ENCODE measurements at places on chromosomes 5 and 9. TPM values are rescaled to one million over a fixed set of nuclear protein-coding genes. Genes with fewer than 3 reads are reported as not detected.

Gene ANKRD18B
- 1.6 TPM for total RNA-seq

DNA sequence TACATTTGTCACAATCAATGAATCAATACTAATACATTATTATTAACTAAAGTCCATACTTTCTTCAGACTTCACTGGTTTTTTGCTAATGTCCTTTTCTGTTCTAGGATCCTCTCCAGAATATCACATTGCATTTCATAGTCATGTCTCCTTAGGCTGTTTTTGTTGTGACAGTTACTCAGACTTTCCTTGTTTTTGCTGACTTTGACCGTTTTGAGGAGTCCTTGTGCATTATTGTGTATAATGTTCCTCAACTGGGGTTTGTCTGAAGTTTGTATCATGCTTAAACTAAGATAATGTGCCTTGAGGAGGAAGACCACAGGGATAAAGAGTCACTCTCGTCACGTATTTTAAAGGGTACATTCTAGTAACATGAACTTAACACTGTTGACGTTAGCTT lies 376.9 kb downstream of the NTRK2 start:
- DNase-seq: no peak

DNA sequence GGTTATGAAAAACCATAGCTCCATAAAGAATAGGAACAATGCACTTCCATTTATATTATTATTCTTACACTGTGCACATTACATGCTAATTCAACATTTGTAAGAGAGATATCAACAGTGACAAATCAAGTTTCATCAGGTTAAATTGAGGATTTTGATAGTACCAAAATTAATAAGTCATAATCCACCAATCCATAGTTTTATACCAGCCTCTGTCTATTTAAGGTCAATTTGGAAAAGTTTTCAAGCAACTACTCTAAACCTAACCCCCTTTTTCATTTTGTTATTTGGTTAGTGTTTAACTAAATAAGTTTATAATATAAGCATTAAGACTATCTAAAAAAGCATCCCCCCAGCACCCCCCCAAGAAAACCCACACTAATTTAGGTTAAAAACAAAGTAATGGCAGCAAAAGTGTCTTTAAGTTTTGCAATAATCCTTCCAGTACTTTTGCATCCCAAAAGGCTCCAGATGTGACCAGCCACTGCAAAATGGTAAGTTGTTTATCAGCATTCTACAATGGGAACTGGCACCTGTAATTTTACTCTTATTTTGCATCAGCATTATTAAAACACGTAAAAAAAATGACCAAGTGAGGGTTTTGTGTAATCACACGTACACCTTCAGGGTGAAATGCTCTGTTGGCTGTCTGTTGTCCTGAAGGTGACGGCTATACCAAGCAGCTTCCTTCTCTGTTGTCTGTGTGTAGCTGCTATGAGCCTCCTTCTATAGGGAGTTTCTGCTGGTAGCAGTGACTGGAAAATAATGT lies 36.8 kb upstream of the SSBP2 start:
- no peak for DNase-seq

GRCh38 chr5:124182133-124182532 lies 564.3 kb downstream of the ZNF608 start:
- DNase-seq: no peak

GRCh38 chr9:1008216-1008615 lies 31.8 kb downstream of the DMRT3 start:
- DNase-seq: no peak
